ENCODE measurements at places on chromosomes 16 and 17. TPM values are rescaled to one million over a fixed set of nuclear protein-coding genes. Genes with fewer than 3 reads are reported as not detected.

PIRT gene
- 0.82 TPM for total RNA-seq

TUBB3 gene
- 23.4 TPM for total RNA-seq

TBX4 gene
- 2.2 TPM for total RNA-seq

UMOD gene
- total RNA-seq: not detected

KCNJ2 gene
- total RNA-seq: 19.1 TPM

OR4D1 gene
- total RNA-seq: not detected

CBFB gene
- total RNA-seq: 52.6 TPM

EMP2 gene
- 60.7 TPM for total RNA-seq

CTDNEP1 gene
- 63.6 TPM for total RNA-seq

PARN gene
- total RNA-seq: 54.7 TPM

ACSF2 gene
- total RNA-seq: 44.3 TPM

FBXL16 gene
- total RNA-seq: 1.3 TPM

ARHGAP44 gene
- total RNA-seq: 3.4 TPM

OTOP3 gene
- 1.4 TPM for total RNA-seq

PCYT2 gene
- 10.5 TPM for total RNA-seq

TMEM219 gene
- total RNA-seq: 28.2 TPM

SPATA22 gene
- total RNA-seq: not detected

TMEM114 gene
- total RNA-seq: not detected

HNF1B gene
- not detected for total RNA-seq

All from tongue (tissue), 3 donors.